ENCODE measurements at places on chromosomes 11 and 22. TPM values are rescaled to one million over a fixed set of nuclear protein-coding genes. Genes with fewer than 3 reads are reported as not detected.

- no peak for DNase-seq
Observed at GRCh38 chr11:19437760-19438159, 197.0 kb upstream of the E2F8 start.

GRCh38 chr11:82895437-82896091 is 4.7 kb downstream of the PRCP start:
- no peak for DNase-seq

GRCh38 chr11:9796854-9797253 is 133.0 kb downstream of the SWAP70 start:
- DNase-seq: no peak

DNA sequence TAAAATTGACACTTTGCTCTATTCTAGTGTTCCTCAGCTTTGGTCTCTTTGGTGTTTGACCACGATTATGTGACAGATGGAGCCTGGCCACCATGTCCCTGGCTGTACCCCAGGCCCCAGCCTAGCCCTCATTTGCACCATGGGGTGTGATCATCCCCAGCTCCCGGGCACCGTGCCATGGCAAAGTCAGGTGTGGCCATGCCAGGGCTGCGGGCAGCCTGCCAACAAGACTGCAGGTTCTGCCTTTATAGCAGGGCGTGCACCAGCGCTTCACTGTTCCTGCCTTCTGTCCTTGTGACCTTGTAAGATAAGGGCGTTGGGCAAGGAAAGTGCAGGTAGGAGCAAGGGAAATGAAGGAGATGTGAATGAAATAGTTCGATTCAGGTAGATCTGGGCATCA is 22.4 kb upstream of the APOBEC3A start:
- DNase-seq: no peak

GRCh38 chr22:30227438-30228228 is 18.9 kb downstream of the LIF start:
- DNase-seq: no peak

DNA sequence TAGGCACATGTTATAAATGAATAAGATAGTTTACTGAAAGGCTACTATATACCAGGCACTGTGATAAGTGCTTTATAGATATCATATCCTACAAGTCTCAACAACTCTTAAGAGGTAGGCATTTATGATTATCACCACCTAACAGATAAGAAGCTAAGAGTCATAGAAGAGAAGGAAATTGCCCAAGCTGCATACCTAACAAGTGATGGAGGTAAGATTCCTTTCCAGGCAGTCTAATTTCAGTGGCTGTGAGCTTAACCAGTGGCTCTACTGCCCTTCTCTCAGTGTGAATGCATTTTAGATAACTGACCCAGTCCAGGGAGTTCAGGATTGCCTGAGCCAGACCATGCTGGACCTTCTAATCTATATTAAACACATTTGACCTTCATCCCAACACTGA is 39.2 kb downstream of the HEPHL1 start:
- peak; percentile 1 for DNase-seq

DNA sequence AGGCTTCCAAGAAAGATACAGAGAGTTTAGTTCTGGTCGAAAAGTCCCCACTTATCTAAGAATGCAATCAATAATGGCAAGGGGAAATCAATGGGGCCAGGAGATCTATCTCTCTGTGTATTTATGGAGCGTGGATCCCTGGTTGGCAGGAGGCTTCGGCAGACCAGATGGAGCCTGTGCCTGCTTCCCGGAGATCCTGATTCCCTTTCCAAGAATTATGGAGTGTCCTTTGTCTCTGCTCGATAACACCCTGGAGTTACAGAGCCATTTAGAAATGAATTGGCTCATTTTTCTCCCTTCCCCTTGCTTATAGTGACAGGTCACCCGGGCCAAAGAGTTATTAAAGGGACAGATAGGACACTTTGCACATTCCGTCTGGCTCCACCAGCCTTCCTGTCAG is 92.4 kb downstream of the ISX start:
- DNase-seq: no peak

GRCh38 chr22:33922349-33922681 is 2.0 kb upstream of the LARGE1 start:
- DNase-seq: peak; percentile 42

Gene APOL3
- total RNA-seq: 8.9 TPM

Gene CSNK2A3
- 14.4 TPM for total RNA-seq

Gene C11orf87
- 4.1 TPM for total RNA-seq

Gene CCDC87
- 0.24 TPM for total RNA-seq

Gene TMPRSS4
- 3.4 TPM for total RNA-seq

Measured in umbilical cord (tissue), 2 donors.